ENCODE measurements at places on chromosomes 4 and X. TPM values are rescaled to one million over a fixed set of nuclear protein-coding genes. Genes with fewer than 3 reads are reported as not detected.

GRID2 gene
- 1.1 TPM for total RNA-seq

FRMPD3 gene
- 0.15 TPM for total RNA-seq

ADAMTS3 gene
- total RNA-seq, result 1.6 TPM

EREG gene
- 0.54 TPM for total RNA-seq

NPNT gene
- not detected for total RNA-seq

CXCL5 gene
- 0.77 TPM for total RNA-seq

NDNF gene
- total RNA-seq, result 0.68 TPM

ADRA2C gene
- total RNA-seq, result 1.1 TPM

BTK gene
- 0.06 TPM for total RNA-seq

PHEX gene
- total RNA-seq, result 0.18 TPM

MAGEB2 gene
- 42.1 TPM for total RNA-seq

SOWAHB gene
- total RNA-seq, result not detected

HPRT1 gene
- total RNA-seq, result 13.9 TPM

SEC24D gene
- 27.1 TPM for total RNA-seq

CDS1 gene
- 1.6 TPM for total RNA-seq

CENPVL3 gene
- total RNA-seq, result 8.2 TPM

ZNF630 gene
- 1.3 TPM for total RNA-seq

IQCM gene
- not detected for total RNA-seq

DRD5 gene
- not detected for total RNA-seq

ADH1B gene
- total RNA-seq, result not detected

TXK gene
- total RNA-seq, result 0.36 TPM

RNF128 gene
- 1.8 TPM for total RNA-seq

GAGE2A gene
- total RNA-seq, result 61.7 TPM

LANCL3 gene
- total RNA-seq, result 0.74 TPM

HTR2C gene
- 0.86 TPM for total RNA-seq

MAGEC2 gene
- 79.0 TPM for total RNA-seq

SPANXC gene
- total RNA-seq, result 15.4 TPM

ARHGAP36 gene
- not detected for total RNA-seq

FAM149A gene
- total RNA-seq, result 1.5 TPM

VSIG4 gene
- not detected for total RNA-seq

P2RY10 gene
- not detected for total RNA-seq

TCEAL2 gene
- 9.1 TPM for total RNA-seq

CLDN22 gene
- total RNA-seq, result not detected

SMPX gene
- total RNA-seq, result not detected

LRRC66 gene
- total RNA-seq, result not detected

PIN4 gene
- 29.3 TPM for total RNA-seq

PPEF1 gene
- total RNA-seq, result 0.80 TPM

ZCCHC4 gene
- total RNA-seq, result 20.0 TPM

ACSL4 gene
- total RNA-seq, result 81.0 TPM

LUZP4 gene
- total RNA-seq, result not detected

TCEAL7 gene
- 6.5 TPM for total RNA-seq

ADGRG4 gene
- not detected for total RNA-seq

UGT8 gene
- total RNA-seq, result 13.0 TPM

SPINK2 gene
- total RNA-seq, result not detected

NKRF gene
- 4.4 TPM for total RNA-seq

BEX2 gene
- 14.0 TPM for total RNA-seq
